ENCODE measurements at places on chromosomes 2 and 18.

DNA sequence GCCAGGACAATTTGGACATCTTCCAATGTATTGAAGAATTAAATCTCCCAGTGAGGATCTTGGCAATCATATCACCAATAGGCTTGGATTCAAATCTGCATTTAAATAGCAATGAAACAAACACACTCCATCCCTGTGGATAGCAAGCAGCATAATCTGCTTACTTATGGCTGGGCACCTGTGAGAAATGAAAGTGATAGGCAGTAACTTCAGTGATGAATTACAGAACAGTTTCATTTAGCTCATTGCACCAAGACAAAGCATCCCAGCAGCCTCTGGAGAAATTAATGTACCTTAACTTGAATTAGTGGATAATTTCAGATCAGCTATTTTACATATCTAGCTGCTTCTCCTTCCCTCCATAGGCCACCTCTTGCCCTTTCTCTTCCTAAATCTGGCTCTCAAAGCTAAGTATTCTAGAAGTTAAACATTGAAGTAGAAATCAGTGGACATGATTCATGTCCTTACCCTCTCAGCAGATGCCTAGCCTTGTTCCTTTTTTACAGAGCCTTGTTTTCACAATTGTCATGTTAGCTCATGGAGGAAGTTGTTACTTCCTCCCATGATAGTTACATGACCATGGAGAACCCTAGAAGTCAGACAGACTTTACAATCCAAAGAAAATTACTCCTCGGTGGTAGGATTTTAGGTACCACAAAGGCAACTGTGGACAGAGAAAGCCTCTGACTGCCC is 88.5 kb upstream of the TACR1 start:
- DNase-seq, result no peak

DNA sequence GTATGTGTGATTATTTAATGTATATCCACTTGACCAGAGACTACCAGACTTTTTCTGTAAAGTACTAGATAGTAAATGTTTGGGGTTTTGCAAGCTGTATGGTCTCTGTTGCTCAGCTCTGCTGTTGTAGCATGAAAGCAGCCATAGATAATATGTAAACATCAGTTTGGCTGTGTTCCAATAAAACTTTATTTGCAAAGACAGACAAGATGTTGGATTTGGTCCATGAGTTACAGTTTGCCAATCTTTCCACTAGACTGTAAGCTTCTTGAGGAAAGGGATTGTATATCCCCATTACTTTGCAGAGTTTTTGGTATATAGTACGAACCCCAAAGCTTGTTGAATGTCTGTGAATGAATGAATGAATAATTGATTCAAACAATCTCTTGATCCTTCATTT is 17.2 kb downstream of the REL start:
- no peak for DNase-seq

DNA sequence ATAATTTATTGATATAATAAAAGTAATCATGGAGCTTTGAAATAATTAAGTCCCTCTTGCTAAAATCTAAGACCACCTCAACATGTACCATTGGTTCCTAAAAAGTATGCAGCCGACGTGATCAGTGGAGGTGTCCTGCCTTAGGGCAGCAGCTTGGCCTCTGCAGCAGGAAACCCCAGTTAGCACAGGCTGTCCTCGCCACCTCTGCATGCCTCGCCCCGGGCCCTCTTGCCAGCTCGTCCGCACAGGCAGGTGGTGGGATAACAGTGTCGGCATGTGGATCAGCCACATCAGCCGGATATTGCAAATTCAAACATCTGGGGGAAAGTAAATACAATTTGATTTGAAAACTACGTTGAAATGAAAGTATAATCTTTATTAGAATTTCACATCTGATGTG is 22.9 kb downstream of the COA5 start:
- no peak for DNase-seq

GRCh38 chr2:160472839-160473251 is 20.8 kb downstream of the RBMS1 start:
- DNase-seq, result no peak

DNA sequence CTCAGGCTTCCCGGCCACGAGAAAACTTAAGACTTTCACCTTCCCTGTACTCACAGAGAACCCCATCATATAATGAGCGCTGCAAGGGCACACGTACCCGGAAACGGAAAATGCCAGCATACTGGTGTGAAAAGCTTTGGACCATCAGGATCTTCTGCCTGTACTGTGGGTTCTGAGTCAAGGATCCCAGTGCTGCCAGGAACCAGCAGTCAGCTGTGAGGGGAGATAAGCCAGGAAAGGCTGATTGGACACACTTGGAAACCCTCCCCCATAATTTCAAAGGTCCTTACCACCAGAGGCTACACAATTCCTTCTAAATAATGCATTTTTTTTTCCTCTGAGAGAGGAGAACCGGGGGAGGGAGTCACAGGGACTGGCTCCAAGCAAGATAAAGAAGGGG is 31.4 kb downstream of the CAPN13 start:
- no peak for DNase-seq

- no peak for DNase-seq
These were observed 487.0 kb upstream of the FANCL start for GRCh38 chr2:58727981-58728656.

GRCh38 chr18:22169011-22169888 is at the start of gene GATA6:
Gene GATA6, plus strand, starts transcription at chr18:22169589. Its CDS starts 1,556 bp downstream, at chr18:22171145.
- peak; percentile 84 for DNase-seq

Measured in femur (tissue), 1 donor.